ENCODE measurements at places on chromosomes 4 and X. TPM values are rescaled to one million over a fixed set of nuclear protein-coding genes. Genes with fewer than 3 reads are reported as not detected.

The C4orf50 gene
- total RNA-seq = 0.02 TPM

The SMIM10 gene
- total RNA-seq = 7.6 TPM

The FAM149A gene
- 1.4 TPM for total RNA-seq

DNA sequence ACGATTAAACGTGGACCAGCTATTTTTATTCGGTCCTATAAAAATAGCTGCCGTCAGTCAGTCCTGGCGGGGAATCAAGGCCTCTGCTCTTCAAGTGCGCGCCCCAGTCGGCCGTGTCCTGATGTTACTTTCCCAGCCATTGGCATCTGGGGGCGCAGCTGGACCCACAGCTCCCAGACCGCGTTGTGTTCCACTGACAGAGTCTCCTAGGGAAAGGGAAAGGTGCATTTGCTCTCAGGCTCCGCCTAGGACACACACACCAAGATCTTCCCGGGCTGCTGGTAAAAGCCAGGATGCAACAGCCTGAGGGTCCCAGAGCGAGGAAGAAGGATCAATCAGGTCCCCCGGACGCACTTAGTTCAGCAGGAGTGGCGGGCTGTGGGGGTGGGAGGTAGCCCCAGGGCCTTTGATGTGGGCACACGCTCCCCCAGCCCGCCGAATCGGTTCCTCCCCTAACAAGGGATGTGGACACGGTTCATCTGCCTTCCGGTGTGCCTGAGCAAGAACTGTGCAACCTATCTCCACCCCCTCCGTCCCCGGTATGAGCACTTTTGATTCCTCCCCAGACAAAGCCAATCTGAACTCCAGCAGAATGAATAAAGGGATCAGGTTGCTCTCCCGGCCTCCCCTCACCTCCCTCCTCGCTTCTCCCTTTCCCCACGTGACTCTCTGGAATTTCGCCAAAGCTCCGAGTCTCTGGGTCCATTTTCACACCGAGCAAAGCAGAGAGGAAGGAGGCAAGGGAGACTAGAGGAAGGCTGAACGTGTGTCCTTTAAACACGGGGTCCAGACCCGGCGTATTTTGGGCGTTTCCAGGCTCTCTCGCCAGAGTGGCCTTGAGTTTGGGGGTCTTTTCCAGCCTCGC is 626 bp upstream of the FRAS1 start:
- DNase-seq = peak; percentile 77

GRCh38 chrX:150694738-150695410 is 1.7 kb downstream of the MTMR1 start:
- DNase-seq = no peak

All from H4 (cell line).